ENCODE measurements at places on chromosomes 2 and 18.
A peak's percentile ranks its signal among the peaks of the same experiment; 100 is the strongest.

DNA sequence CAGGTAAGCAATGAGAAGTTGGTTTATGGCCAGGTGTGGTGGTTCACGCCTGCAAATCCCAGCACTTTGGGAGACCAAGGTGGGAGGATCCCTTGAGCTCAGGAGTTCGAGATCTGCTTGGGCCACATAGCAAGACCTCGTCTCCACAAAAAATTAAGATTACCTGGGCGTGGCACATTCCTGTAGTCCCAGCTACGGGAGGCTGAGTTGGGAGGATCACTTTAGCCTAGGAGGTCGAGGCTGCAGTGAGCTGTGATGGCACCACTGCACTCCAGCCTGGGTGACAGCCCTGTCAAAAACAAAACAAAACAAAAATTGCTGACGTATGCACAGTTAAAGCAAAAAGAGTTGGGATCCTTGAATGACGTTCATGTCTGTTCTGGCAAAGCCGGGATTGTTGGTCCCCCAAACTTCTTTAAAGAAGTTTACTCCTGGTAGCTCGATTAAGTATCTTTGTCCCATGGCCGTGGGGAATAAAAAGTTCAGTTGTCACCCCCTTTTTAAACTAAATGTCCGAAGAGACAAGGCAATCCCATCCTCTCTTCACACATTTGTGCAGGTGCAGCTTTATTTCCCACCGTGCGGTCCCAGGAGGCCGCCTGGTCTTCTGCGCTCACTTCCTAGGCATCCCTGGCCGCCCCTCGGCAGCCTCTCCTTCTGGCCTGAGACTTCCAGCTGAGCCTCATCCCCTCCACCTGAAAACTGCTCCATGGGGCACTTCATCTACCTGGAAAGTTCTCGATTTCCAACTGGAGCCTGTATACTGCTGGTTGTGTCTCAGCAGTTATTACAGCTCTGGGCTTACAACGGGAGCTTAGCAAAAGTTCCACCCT lies 762 bp upstream of the SPOPL start:
- no peak for DNase-seq

DNA sequence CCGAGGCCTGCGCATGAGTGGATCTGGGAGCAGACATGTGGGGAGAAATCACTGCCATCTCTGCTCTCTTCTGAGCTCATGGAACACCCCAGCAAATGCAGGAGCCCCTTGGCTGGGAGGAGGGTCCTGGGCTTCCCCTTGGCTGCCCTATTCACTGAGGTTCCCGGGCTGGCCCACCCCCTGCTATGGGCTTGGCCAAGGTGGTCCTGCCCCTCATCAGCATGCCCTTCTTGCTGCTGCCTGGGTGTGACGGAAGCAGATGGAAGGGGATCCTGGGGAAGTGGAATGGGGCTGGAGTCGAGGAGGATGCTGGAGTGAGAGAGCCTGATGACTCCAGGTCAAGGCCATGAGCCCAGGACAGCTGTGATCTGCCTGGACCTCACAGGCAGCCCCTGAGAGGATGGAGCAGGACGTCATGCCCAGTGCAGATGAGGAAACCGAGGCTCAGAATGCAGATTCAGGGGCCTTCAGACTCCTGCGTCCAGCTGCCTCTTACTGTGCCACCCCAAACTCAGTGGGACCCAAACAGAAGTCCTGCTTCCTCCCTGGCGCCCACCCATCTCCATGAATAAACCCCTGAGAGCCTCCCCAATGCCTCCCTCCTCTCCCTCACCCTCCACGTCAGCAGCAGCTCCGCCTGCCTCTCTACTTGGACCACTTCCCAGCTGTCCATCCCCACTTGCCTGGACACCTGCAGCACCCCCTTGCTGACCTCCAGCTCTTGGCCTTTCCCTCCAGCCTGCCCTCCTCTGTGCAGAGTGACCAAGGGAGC lies 4.0 kb downstream of the SNED1 start:
- DNase-seq = no peak

- no peak for DNase-seq
These were observed 33.1 kb upstream of the NPC1 start for GRCh38 chr18:23619388-23619881.

DNA sequence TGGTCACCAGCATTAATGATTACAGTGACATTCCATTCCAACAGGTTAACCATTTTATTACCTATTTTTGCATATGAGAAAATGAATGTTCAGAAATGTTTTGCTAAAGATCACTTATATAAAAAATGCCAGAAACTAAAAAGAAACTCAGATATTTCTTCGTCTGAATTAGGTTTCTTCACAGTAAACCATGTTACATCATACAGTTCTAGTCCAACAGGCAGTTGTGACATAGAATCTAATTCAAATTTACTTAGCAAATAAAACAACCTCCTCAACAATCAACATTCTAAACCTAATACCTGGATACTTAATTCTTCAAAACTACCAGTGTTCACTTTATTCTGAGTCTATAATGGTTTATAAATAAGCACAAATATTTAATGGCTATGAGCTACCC lies 416.3 kb upstream of the LRRTM4 start:
- no peak for DNase-seq

DNA sequence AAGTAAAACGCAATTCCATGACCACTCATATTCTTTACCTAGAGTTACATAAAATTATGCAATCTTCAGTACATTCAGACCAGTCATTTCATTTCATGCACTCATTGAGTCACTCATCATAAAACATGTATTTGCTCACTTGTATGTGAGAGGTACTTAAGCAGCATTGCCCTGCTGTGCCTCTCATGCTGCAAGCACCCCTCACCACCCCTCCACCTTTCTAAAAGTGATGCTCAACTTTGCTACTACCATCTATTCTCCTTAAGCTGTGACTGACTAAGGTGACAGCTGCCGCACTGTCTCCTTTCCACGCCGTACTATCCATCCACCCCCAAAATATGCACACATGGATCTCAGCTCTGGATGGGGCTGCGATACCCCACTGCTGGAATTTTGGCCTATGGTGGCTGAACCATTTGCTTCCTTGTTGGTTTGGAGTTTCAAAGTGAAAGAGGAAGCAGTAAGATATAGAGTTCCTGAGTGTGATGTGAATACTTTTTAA lies 7.2 kb downstream of the ARHGAP25 start:
- DNase-seq = no peak

DNA sequence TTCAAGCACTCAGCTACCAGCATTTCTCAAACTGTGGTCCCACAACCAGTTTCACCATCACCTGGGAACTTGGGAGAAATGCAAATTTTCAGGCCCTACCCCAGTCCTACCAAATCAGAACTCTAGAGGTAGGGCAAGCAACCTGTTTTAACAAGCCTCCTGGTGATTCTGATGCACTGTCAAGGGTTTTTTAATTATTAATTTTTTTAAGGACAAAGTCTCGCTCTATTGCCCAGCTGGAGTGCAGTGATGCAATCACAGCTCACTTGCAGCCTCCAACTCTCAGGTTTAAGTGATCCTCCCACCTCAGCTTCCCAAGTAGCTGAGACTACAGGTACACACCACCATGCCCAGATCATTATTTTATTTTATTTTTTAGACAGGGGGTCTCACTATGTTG lies 7.8 kb downstream of the ACMSD start:
- no peak for DNase-seq

GRCh38 chr2:190180313-190181122 lies 118.0 kb upstream of the MSTN start:
- peak; percentile 82 for DNase-seq
